ENCODE measurements at places on chromosomes 12 and 14.

GRCh38 chr12:45729233-45730083 lies at the start of gene ARID2:
Gene ARID2 (plus strand): TSS chr12:45729706. CDS start chr12:45729837, 131 bp downstream.
- DNase-seq = peak; percentile 23

DNA sequence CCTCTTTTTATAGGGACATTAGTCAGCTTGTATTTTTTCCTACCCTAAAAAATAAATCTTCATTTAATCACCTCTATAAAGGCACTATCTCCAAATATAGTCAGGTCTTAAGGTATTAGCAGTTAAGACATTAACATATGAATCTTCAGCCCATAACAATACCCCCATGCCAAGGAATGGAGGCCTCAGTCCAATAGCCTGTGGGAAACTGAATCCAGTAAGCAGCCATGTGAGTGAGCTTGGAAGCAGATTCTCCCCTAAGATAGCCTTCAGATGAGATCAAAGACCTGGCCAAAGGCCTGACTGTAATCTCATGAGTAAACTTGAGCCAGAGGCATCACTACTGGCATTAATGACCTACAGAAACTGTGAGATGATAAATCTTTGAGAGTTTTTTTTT lies 232.1 kb upstream of the SYT10 start:
- no peak for DNase-seq

DNA sequence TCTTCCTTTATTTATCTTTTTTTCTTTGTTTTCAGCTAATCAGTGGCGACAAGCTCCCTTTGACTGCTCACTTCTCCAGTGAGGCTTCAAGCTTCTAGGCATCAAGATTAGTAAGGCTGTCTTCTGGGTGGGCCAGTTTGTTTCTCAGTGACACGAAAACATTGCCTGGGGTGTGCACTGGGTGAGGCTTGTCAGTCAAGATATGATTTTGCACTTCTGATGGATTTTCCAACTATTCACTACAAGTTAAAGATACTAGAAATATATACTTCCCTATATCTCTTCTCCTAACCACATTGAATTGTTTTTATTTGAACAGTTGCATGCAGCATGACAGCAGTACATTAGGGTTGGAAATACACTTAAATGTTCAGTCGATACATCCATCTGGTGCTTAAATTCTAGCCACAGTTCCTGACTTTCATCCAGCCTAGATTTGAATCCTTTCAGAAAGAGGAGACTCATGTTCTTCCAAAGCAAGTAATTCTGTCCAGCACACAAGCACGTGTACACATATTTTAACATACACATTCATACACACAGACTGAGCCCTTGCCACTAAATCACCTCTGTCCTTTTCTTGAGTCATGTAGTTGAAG lies 275.6 kb upstream of the NOVA1 start:
- DNase-seq = no peak

- no peak for DNase-seq
Observed at GRCh38 chr12:496736-497135, 37.0 kb downstream of the B4GALNT3 start.

GRCh38 chr14:21202463-21203358 lies 46.8 kb upstream of the OR5AU1 start:
- no peak for DNase-seq

DNA sequence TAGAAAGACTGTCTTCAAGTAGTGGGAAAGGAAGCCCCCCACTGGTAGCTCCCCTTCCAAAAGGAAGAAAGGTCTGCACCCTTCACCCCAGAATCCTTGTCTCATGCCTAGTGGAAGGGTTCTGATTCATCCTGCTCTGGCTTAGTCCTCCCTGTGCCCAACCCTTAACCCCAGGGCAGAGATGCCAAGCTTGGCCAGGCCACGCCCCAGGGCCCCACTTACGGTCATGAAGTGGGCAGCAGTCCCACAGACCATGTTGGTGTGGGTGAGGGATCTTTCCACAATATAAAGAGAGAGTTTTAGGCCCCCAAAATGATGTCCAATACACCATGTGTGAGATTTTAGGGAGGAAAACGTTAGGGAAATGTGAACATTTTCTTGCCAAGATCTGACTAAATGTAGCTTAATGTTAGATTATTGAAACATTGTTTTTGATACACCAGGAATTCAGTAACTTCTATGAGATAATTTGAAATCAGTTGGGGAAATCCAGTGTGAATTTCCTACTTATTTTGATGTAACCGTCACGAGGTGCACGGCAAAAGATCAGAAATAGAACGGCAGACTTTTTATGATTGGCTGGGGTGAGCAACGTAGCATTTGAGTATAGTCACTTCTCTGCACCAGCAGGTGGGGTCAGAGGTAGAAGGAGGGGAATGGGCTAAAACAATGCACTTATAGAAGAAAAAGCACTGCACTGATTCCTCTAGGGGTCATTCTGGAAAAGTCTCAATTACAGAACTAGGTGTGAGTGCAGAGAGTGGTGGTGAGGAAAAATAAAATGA lies 8.2 kb upstream of the SSPN start:
- no peak for DNase-seq

All from SIG-M5 (cell line).